ENCODE measurements at places on chromosomes 7 and 10.

DNA sequence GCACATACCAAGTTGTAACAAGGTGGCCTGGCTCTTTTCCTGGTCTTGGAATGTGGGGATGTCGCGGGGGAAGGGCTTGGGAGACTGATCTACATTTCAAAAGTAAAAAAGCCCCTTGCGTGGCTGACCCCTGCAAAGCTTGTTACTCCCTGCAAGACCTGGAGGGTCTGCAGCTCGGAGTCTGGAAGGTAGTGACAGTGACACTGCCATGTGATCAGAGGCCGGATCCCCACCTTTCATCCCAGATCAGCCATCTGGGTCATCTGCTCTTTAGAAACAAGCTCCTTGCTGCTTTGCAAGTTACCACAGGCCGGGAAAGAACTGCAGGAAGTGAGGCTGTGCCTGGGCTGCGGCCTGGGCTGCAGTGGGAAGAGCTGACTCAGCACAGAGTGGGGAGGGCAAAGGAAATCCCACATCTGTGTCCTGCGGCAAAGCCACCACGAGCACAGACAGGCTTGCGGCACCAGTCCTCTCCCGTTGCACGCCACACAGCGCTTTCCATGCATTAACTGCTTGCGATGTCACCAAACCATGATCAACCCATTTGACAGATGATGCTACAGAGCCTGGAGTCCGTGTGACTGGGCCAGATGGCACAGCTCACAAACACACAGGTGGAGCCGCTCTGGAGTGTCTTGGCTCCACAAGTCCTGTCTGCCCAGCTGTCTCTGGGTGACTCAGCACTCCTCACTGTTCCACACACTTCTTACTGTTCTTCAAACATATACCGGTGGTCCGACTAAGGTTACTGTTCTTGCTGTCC, 97.7 kb downstream of the SH3PXD2A start:
- DNase-seq = peak; percentile 73

DNA sequence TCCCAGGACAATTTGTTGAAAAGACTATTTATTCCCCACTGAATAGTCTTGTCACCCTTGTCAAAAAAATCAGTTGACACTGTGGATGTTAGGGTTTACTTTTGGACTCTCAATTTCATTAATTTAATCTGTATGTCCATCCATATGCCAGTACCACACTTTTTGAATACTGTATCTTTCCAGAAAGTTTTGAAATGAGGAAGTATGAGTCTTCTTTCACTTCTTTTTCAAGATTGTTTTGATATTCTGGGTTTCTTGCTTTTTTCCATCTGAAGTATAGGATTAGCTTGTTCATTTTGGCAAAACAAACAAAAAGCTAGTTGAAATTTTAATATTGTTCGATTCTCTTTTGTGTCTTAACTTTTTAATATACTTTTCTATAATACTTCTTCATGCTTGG, 21.7 kb downstream of the KLHDC10 start:
- peak; percentile 15 for DNase-seq

- no peak for DNase-seq
Measured at GRCh38 chr10:44178856-44179255, 206.0 kb downstream of the CXCL12 start.

DNA sequence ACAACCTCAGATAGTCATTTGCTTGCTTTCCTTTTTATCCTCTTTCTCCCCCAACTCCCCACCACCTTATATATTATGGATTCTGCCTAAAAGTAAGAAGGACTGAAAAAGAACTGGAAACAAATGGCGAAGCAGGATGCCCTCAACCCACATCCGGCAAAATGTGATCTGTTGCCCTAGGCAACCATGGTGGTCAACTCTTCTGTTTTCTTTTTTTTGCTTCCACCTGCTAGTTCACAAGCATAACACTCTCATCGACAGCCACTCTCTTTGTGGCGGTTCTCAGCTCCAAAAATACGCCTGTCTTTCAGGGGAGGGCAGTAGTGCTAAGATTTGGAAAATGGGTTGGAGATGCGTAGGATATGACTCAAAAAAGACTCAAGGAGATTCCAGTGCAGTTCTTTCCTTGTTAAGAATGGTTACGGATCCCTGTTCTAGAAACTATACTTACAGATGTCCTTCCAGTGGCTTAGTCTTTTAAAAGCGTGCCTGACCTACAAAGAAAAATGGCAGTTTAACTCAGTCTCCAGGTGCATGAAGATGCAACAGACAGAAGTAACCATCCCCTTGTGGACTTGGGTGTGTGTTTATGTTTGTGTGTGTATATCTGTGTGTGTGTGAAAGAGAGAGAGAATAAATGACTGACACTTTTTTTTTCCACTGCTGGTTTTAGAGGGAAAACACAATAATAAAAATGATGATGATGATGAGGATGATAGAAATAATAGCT, 10.7 kb downstream of the APBB1IP start:
- DNase-seq = no peak

GRCh38 chr7:148738737-148739535, 40.2 kb downstream of the CUL1 start:
- DNase-seq = no peak

DNA sequence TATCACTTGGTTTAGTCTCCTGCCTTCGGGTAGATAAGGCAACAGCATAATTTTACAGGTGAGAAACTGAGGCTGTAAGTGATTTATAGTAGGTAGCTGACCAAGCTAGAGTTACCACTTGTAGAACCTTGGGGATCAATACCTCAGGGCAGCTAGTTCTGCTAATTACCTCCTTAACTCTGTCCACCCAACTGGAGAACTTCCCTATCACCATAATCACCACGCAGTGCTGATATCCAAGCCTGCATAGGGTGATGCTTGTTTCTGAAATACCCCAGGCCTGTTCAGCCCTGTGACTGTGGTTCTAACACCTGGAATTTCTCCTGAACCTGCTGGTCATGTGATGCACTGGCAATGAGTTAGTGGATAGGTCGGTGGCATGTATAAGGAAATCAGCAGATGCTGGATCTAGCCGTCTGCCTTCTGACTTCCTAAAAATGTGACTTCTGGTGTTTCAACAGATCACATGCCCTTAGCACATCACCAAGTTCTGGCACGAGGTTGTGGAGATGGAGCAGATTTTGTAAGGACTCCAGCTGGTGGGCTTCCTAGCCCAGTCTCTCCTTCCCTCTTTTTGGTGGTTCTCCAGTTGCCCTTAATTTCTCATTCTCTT, 15.3 kb downstream of the PLAU start:
- DNase-seq = peak; percentile 71

DNA sequence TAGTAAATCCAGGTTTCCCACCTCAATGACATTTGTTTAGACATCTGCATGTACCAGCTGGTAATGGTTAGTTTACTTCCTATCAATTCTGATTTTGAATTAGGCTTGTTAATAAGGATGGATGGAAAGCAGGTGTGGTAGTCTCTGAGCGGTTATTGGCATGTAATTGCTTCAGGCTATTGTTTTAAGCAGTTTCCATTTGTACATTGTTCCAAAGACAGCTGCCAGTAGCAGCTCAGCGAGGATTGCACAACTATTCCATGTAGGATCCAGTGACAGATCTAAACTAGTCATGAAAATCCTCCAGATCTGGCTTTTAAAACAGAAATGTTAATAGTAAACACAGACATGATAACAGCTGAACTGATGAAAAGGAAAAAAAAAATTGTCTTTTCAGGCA, 436.0 kb upstream of the ADARB2 start:
- DNase-seq = no peak

GRCh38 chr10:73207883-73208282, 39.2 kb downstream of the DNAJC9 start:
- no peak for DNase-seq

DNA sequence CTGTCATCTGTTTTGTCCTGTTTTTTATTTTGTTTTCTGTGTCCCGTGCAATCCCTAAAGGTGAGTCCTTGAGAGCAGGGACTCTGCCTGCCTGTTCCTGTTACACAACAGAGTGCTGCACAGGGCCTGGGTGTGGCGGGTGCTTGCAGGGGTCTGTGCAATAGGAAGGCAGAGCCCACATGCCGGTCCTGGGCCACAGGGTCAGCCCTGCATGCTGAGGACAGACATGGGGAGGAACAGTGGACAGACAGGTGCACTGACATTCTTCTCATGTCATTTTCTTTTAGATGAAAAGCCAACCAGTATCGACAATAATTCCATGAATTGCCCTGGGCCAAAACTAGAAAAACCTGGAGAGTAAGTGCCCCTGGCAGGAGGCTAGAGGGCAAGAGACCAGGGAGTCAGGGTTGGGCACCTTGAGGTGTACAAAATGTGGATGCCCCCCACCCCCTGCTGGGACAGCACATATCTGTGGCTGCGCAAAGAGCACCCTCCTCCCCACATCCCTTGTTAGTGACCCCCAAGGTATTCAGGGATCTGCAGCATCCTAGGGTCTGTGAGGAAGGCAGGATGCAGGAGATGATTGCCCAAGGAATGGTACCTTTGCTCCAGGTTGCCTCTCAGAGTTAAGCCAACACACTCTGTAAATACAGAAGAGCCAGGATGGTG, 19.9 kb downstream of the ANTXRL start:
- no peak for DNase-seq

GRCh38 chr10:95516774-95517373, 44.3 kb downstream of the SORBS1 start:
- no peak for DNase-seq

GRCh38 chr10:78718032-78718572, 350.7 kb upstream of the ZMIZ1 start:
- DNase-seq = no peak

DNA sequence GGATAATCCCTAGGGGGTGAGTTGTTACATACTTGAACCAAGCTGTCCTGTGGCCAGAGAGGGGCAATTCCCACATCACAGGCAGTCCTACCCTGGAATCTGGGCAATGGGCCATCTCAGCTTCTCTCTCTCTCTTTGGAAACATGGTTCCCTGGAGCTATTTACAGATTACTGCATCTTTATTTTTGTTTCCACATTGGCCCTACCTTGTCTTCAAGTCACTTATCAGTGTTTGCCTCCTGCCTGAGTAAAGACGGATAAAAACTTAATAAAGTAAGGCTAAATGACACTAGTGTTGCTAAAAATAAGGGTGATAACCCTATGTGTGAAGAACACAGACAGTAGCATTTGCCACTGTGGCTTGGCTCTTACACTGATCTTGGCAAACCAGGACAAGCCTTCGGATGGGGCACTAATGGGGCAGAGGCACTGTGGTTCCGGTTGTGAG, 228.2 kb downstream of the GFRA1 start:
- DNase-seq = no peak

- DNase-seq = no peak
Measured at GRCh38 chr7:157149317-157149716, 10.6 kb downstream of the UBE3C start.

GRCh38 chr10:49157229-49157628, 23.4 kb upstream of the FAM170B start:
- no peak for DNase-seq

DNA sequence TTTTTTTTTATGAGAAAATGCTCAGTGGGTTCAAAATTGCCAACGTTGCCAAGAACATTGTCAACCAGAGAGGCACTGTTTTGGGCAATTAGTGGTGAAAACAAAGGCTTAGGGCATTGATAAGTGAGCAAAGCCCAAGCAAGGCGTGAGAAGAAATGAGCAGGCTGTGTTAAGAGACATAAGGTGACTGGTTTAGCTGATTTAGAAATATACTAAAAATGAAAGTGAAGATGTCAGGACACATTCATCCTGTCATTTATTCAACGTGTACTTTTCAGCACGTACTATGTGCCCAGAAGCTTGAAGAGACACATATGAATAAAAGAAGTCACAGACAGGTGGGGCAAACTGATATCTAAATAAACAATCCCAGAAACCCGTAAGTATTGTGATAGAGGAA, 31.8 kb downstream of the AOAH start:
- DNase-seq = no peak

- DNase-seq = peak; percentile 71
Measured at GRCh38 chr10:1057106-1057657, 997 bp downstream of the WDR37 start.

- DNase-seq = no peak
Measured at GRCh38 chr7:73892003-73892999, 31.3 kb downstream of the TMEM270 start.

- peak; percentile 58 for DNase-seq
Measured at GRCh38 chr10:100670828-100671479, 74.4 kb upstream of the PAX2 start.

- DNase-seq = no peak
Measured at GRCh38 chr10:103680869-103681236, 174.5 kb downstream of the SH3PXD2A start.

DNA sequence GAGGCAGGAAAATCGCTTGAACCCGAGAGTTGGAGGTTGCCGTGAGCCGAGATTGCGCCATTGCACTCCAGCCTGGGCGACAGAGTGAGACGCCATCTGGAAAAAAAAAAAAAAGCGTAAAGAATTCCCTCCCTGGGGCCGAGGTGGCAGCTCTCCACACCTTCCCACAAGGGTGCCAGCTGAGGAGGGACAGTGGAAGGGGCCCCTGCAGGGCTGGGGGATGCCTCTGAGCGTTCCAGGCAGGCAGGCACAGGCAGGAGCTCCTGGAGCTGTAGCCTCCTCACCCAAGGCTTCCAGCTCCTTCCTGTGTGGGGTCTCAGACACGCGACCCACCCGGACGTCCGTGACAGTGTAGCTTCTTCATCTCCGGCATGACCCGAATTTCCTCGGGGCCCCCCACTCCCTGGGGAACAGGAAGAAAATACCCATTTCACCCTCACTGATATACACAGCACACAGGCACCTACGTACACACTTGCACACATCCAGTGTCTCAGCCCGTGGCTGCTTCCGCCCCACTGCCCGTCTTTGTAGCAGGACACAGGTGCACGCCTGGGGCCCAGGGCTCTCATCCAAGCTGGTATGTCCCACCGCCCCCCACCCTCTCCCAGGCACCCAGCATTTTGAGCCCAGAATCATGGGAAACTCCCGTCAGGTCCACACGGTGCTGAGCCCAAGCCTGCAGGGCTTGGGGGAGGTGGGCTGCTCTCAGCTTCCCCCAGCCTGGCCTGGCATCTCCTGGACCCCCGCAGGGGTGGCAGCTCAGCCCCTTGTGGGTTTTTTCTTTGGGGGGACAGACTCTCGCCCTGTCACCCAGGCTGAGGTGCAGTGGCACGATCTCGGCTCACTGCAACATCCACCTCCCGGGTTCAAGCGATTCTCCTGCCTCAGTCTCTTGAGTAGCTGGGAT, 25.7 kb downstream of the GRIFIN start:
- DNase-seq = no peak

GRCh38 chr7:139230484-139230773, 608 bp upstream of the UBN2 start:
- DNase-seq = no peak

- DNase-seq = peak; percentile 68
Measured at GRCh38 chr7:40604601-40605438, 470.0 kb downstream of the SUGCT start.

DNA sequence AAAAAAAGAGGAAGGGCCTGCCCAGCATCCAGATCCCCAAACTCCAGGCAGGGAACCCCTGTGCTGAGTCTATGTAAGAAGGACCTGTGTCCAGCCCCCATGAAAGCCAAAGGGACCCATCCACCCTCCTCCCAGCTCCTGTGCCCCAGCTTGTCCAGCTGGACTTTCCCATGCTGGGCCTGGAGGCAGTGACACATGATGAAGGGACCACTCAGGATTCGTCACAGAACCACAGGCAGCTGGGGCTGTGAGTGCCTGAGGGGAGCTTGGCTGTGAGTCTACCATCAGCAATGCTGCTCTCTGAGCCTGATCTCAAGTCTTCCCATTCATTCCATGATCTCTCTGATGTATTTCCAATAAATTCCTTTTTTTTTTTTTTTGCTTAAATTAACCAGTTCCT, 36.2 kb upstream of the MNX1 start:
- no peak for DNase-seq

Data from inflammatory macrophage treated with lipopolysaccharide for 1 hour (primary cell).